Lower lobe of right lung (tissue), 2 donors: ENCODE measurements at places on chromosomes 5 and 9. TPM values are rescaled to one million over a fixed set of nuclear protein-coding genes. Genes with fewer than 3 reads are reported as not detected.

DNA sequence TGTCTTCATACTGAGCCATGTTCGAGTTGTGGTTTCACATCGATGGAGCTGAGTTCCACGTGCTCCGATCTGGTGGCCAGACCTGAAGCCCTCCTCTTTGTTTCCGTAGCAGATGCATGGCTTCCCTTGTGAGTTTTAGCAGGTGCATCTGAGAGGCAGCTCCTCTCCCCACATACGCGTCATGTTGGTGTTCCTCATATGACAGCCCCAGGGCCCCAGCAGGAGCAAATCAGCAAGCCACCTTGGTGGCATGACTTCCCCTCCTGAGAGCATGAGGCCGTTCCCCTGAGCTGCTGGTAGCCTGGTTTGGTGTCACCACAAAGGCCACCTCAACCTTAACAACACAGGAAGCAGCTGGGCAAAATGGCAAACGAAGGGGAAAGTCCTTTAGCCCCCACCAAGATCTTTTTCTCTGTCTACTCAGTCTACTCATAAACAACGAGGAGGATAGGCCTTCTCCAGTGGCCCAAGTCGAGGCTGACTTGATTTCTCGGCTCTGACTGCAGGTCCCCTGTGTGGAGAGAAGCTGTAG lies 5.9 kb downstream of the CYFIP2 start:
- H3K36me3 ChIP-seq: no peaks in the 10 kb centered on the region
- H3K4me1 ChIP-seq: peaks cover 35% of the 10 kb centered on the region
- DNase-seq: peak; percentile 63

DNA sequence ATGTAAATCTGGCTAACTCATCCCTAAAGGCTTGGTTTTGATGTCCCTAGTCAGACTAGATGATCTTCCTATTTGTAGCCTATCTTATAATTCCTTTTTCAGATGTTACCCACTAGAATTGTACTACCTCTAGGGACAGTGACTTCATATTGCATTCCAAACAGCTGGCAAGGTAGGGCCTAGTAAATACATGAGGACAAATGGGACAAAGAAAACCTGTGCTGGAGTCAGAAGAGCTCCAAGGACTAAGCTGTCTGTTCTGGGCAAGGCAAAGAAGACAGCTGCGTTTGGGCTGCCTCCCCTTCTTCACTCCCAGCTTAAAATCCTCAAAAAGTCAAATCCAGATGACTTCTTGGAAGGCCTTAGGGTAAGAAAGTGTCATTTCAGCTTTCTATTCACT lies 10.0 kb downstream of the DMXL1 start:
- no peak overlapping the region for H3K4me3 ChIP-seq
- peaks cover 8% of the 10 kb centered on the region for H3K4me1 ChIP-seq
- H3K27ac ChIP-seq: no peak overlapping the region
- no peak for DNase-seq
- H3K36me3 ChIP-seq: no peaks in the 10 kb centered on the region

DNA sequence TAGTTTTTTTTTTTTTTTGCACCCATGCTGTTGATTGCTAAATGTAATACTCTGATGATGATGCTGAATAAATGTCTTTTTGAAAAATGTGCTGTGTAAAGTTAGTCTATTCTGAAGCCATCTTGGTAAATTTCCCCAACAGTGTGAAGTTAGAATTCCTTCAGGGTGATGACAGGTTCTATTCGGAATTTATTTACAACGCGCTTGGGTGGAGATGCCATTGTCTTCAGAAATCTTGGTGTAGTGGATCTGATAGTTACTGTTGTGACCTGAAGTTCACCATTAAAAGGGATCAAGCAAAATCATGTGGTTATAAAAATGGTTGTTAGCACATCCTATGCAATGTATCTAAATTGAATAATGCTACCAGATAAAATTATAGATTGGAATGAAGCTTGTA lies 36.3 kb upstream of the DMRT1 start:
- no peaks in the 10 kb centered on the region for H3K27me3 ChIP-seq
- H3K4me1 ChIP-seq: no peaks in the 10 kb centered on the region
- H3K27ac ChIP-seq: no peak overlapping the region
- DNase-seq: no peak

DNA sequence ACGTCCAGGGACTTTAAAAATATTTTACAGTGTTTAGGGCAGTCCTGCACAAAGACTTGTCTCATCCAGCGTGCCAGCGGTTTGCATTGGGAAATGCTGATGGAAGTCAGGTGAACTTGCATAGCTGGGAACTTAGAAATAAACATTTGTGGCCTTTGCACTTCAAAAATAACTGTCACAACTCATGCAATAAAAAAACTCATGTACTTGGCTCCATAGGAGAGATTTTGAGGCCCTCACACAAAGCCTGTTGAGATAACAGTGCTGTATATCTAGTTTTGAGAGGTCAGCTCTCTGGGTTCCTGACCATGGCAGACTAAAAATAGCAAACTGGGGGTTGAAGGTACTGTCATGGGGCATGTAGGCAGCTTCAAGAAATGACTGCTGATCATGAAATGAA lies 5.5 kb downstream of the COMMD10 start:
- DNase-seq: no peak
- H3K4me3 ChIP-seq: no peak overlapping the region
- H3K27ac ChIP-seq: no peak overlapping the region
- H3K36me3 ChIP-seq: peaks cover 46% of the 10 kb centered on the region
- no peaks in the 10 kb centered on the region for H3K27me3 ChIP-seq

Gene NAIP
- 43.9 TPM for total RNA-seq

- peaks cover 16% of the 10 kb centered on the region for H3K4me1 ChIP-seq
- peak overlapping the region; percentile 89 for H3K4me3 ChIP-seq
- no peaks in the 10 kb centered on the region for H3K27me3 ChIP-seq
- H3K27ac ChIP-seq: peak overlapping the region; percentile 98
Observed at GRCh38 chr5:108749128-108749861, 1.6 kb downstream of the FER start.

Gene LCN12
- 1.9 TPM for total RNA-seq

Gene NR5A1
- total RNA-seq: not detected

DNA sequence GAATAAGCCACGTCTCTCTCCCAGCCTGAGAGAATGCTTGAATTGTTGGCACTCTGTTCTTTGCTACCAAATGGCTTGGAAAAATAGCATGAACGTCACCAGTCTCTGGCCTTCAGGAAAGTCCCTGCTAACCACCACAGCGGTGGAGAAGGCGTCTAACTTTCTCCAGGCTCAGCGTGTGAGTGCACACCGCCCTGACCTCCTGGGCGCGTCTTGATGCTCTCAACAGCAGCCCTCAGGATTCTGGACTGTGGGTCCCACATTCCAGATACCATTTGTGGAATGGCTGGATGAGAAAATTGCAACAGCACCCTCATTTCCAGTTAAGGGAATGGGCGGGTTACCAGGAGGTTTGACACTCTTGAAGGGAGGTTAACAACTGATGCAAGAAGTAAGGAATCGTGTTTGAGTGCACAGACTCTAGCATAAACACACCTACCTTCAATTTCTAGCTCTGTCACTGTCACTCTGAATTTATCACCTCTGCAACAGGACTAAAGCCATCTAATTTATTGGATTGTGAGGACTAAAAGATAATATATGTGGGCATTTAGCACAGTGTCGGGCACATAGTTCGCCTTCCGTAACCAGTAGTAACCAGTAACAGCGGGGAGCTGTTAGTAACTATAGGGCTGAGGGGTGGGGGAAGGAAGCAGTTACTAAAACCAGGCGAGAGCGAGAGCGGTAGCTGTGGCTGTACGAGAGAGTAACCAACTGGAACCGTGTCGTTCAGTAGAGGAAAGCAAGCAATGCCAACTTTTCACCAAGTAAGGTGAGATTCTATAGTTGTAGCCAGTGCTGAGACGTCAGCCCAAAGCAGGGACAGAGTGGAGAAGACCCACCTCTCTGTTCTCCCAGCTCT lies 807 bp upstream of the PLGRKT start:
- peak overlapping the region; percentile 70 for H3K4me3 ChIP-seq
- peaks cover 6% of the 10 kb centered on the region for H3K36me3 ChIP-seq
- DNase-seq: no peak
- no peaks in the 10 kb centered on the region for H3K27me3 ChIP-seq
- peaks cover 24% of the 10 kb centered on the region for H3K4me1 ChIP-seq

- H3K27me3 ChIP-seq: no peaks in the 10 kb centered on the region
- H3K27ac ChIP-seq: no peak overlapping the region
- H3K36me3 ChIP-seq: no peaks in the 10 kb centered on the region
- DNase-seq: no peak
- no peaks in the 10 kb centered on the region for H3K4me1 ChIP-seq
- H3K4me3 ChIP-seq: no peak overlapping the region
Observed at GRCh38 chr5:27080147-27080546, 41.8 kb upstream of the CDH9 start.

DNA sequence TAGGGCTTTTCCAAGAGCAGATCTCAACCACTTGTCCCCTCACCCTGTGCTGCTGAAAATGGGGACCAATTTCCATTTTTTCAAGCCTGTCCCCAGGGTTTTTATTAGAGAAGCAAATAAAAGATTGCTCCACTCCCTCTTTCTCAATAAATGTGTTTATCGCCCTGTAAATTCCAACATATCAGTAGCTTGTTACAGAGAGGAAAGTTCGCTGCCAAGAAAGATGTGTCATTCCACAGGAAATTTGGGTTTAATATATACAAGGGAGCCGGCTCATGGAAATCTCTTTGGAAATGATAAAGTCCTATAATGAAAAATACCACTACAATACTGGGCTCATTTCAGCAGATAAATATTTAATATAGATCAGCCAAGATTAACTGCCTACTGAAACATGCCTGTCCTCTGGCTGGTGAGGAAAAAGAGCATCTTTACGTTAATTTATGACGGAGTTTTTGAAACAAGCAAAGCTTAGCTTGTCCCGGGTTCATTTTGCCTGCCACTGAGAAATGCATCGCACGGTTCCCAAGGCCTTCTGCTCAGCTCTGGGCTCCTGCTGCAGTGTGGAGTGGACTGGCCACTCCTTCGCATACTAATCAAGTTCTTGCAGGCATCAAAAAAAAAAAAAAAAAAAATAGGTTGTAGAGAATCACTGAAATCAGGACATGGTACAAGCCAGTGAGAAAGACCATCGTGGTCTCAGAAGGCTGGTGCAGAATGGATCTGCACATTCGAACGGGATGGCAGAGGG lies 84.5 kb downstream of the BRINP1 start:
- H3K36me3 ChIP-seq: no peaks in the 10 kb centered on the region
- DNase-seq: no peak
- H3K27ac ChIP-seq: no peak overlapping the region
- no peak overlapping the region for H3K4me3 ChIP-seq
- H3K4me1 ChIP-seq: no peaks in the 10 kb centered on the region

- H3K4me3 ChIP-seq: no peak overlapping the region
- DNase-seq: no peak
- no peaks in the 10 kb centered on the region for H3K27me3 ChIP-seq
- H3K27ac ChIP-seq: no peak overlapping the region
Observed at GRCh38 chr9:128923493-128923883, 2.7 kb downstream of the PHYHD1 start.

GRCh38 chr9:112487799-112488340 lies 1.2 kb downstream of the KIAA1958 start:
- H3K36me3 ChIP-seq: no peaks in the 10 kb centered on the region
- no peak for DNase-seq
- H3K4me1 ChIP-seq: peaks cover 14% of the 10 kb centered on the region
- peak overlapping the region; percentile 84 for H3K4me3 ChIP-seq

DNA sequence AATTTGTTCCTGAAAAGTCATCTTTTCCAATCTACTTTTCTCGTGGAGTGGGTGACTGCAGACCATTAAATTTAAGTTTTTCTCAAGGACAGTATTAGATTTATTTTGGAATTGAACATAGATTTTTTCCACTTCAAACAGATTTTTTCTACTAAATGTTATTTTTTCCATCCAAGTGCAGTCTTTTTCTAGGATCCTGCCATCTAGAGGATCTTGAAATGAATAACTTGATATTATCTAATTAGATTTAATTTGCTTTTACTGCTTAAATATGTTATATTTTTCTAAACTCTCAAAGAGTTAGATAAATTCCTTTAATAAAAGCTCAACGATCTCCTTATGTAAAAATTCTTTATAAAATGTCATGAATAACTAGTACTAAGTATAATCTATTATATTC lies 136.9 kb upstream of the PRR16 start:
- no peaks in the 10 kb centered on the region for H3K36me3 ChIP-seq
- no peaks in the 10 kb centered on the region for H3K4me1 ChIP-seq
- no peak overlapping the region for H3K27ac ChIP-seq
- DNase-seq: no peak
- H3K27me3 ChIP-seq: no peaks in the 10 kb centered on the region

Gene NPR3
- 35.8 TPM for total RNA-seq

DNA sequence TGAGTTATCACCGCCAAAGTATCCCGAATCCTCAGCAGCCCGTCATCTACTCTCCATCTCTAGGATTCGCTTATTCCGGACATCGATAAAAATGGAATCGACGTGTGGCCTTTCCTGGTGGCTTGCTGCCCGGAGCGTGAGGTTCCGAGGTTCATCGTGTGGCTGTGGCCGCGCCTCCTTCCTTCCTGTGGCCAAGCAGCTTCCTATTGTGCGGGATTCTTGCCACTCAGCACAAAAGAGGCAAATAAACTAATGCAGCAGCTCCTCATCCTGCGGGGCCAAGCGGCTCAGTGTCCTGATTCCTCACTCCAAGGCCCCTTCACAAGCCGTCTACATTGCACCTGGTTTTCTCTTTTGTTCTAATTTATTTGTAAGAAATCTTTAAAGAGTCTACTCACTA lies 800.9 kb downstream of the CDH9 start:
- no peaks in the 10 kb centered on the region for H3K27me3 ChIP-seq
- H3K4me1 ChIP-seq: no peaks in the 10 kb centered on the region
- H3K36me3 ChIP-seq: no peaks in the 10 kb centered on the region
- no peak for DNase-seq

- no peaks in the 10 kb centered on the region for H3K4me1 ChIP-seq
- H3K27ac ChIP-seq: no peak overlapping the region
- no peak for DNase-seq
- H3K27me3 ChIP-seq: no peaks in the 10 kb centered on the region
- H3K36me3 ChIP-seq: no peaks in the 10 kb centered on the region
Observed at GRCh38 chr5:148259288-148259687, 9.3 kb upstream of the SPINK13 start.

Gene BASP1
- 25.8 TPM for total RNA-seq

DNA sequence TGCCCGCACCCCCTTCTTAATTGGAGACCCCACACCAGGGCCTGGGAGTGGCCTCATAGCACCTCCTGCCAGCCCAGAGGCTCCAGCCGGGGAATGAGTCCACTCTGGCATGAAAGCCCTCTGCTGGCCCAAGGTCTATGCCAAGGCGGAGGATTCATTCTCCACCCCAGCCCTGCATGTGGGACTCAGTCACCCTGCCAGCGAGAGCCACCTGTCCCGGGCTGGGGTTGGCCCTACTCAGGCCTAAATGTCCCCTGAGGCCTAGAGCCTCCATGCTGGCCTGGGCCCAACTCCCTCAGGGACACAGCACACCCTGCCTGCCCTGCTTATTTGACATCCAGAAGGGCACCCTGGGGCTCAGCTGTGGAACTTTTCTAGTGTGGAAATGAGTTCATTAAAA lies 1.0 kb upstream of the RAPGEF1 start:
- H3K27ac ChIP-seq: no peak overlapping the region
- no peak overlapping the region for H3K4me3 ChIP-seq
- peaks cover 40% of the 10 kb centered on the region for H3K4me1 ChIP-seq
- H3K27me3 ChIP-seq: no peaks in the 10 kb centered on the region

Gene PCDHAC2
- 5.8 TPM for total RNA-seq

GRCh38 chr9:117549444-117549843 lies 134.6 kb upstream of the ASTN2 start:
- no peak overlapping the region for H3K4me3 ChIP-seq
- H3K36me3 ChIP-seq: no peaks in the 10 kb centered on the region
- H3K27me3 ChIP-seq: no peaks in the 10 kb centered on the region
- H3K4me1 ChIP-seq: peaks cover 4% of the 10 kb centered on the region
